Jurkat, Clone E6-1 (cell line): ENCODE measurements at places on chromosomes 7 and 10.

GRCh38 chr7:127782654-127783559 lies 130.9 kb downstream of the SND1 start:
- no peak for DNase-seq

GRCh38 chr7:134771889-134772288 lies 7.5 kb upstream of the CALD1 start:
- no peak for DNase-seq

- peak; percentile 48 for DNase-seq
These were observed 6.3 kb downstream of the MTPN start for GRCh38 chr7:135970682-135971365.

GRCh38 chr10:58152673-58153263 lies 114.9 kb downstream of the IPMK start:
- DNase-seq, result peak; percentile 39

DNA sequence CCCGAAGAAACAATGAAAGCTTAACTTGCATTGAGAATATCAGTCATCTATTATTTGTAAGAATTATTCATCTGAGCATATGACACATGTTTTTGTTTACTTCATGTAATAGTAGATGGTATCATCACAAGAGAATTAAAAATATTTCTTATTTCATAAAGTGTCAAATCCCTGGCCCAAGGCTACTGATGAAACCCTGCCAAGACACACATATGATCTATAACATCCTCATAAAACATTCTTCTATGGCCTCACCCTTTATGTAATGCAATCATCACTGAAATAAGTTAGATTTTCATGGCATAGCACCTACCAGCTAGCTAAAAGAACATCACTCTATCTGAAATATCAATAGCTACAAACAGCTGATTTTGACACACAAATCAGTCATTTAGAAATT lies 385.6 kb upstream of the PHF14 start:
- DNase-seq, result no peak

DNA sequence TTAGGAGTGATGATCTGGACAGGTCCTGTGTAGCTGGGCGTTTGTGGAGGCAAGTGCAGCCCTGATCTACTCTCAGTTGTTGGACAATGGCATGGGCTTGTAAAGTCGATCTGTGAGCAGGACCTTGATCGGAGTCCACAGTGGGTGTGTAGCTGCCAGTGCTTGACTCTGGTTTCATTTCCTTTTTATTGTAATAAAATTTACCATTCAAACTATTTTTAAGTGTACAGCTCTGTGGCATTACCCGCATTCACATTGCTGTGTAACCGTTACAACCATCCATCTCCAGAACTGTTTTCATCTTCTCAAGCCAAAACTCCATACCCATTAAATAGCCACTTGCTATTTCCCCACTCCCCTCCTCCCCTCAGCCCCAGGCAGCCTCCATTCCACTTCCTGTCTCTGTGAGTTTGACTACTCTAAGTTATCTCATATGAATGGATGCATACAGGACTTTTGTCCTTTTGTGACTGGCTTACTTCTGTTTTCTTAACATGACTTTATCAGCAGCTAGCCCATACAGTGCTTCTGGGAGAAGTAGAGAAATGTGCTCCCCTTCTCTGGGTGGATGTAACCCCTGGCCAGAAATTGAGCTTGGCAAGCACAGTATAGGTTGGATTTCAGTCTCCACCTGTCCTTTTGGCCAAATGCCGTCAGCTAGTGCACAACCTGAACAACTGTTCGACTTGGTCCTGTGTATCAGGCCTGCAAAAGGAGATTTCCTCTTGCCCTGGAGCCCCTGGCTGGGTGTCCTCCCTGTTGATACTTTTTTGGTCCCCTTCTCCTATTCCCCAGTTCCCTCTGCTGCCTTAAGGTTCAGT lies 180.0 kb downstream of the LRMDA start:
- no peak for DNase-seq
